ENCODE measurements at places on chromosomes 5 and 9.
A peak's percentile ranks its signal among the peaks of the same experiment; 100 is the strongest.

DNA sequence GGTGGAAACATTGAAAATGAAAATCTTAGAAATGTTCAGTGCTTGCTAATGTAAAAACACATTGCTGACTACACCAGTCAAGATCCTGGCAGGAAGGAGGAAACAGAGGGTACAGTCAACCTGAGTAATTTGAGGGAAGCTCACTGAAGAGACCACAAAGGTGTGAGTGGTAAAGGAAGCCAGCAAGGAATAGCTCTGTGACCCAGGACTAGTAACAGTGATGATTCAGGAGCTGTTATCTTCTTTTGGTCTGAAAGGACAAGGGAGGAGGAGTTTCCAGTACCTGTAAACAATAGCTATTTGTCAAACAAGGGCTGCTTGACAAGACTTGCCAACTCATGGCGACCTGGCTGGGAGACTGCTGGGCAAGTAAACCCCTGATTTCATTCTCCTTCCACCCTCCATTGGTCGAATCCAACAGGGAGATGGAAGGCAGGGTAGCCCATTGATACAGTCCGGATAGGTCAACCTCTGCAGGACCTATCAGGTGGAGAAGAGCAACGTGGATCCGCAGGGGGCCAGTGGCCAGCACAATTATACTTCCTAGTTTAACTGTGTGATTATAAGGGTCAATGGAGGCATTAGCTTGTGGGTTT lies 68.1 kb downstream of the MAMDC2 start:
- DNase-seq = peak; percentile 27

- DNase-seq = no peak
Measured at GRCh38 chr5:158920736-158921135, 179.0 kb downstream of the EBF1 start.

- no peak for DNase-seq
Measured at GRCh38 chr9:95478335-95478734, 38.4 kb downstream of the PTCH1 start.

GRCh38 chr9:3447143-3447542 lies 78.7 kb downstream of the RFX3 start:
- no peak for DNase-seq

DNA sequence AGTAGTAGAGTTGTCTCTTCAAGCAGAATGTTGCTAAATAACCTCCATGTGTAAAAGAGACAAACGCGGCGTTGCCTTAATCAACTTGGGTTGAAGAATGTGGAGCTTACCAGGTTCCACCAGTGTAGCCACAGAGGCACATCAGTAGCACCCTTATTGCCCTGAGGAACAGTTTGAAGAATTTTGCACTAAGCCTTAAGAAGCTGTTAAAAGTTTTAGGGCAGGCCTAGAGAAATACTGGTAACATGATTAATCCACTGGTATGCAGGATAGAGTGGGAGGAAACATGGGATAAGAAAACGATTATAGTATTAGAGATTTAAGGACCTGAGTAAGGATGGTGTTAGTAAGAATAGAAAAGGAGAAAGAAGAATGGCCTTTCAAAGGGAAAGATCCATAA lies 100.6 kb downstream of the ZCCHC7 start:
- peak; percentile 32 for DNase-seq

GRCh38 chr9:133224762-133225161 lies 15.7 kb upstream of the OBP2B start:
- DNase-seq = no peak

DNA sequence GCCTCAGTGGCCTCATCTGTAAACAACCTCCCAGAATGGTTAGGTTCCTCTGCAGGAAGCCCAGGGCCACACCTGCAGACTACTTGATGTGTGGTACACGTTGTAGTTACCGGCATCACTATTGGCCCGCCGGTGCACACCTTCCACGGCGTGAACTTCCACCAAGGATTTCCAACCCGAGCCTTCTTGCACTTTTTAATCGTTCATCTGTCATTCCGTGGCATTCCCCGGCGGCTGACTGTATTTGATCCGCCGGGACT lies 5.3 kb upstream of the TRIM41 start:
- DNase-seq = no peak

DNA sequence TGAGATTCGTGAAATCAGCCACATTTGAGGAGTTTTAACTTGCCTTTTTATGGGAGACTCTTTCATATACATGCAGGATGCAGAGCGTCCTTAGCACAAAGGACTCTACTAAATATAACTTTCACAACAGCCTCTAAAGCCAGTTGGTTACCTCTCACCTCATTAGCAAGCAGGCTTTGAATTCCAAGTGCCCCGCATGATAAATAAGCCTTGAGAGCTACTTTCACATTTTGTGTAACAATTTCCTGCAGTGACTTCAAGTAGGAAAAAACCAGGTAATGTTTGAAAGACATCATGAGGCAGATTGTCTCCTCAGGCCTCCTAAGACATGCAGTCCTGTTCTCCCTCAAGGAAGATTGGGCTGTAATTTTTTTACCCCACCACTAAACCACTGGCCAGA lies 50.5 kb downstream of the RALGPS1 start:
- DNase-seq = no peak

DNA sequence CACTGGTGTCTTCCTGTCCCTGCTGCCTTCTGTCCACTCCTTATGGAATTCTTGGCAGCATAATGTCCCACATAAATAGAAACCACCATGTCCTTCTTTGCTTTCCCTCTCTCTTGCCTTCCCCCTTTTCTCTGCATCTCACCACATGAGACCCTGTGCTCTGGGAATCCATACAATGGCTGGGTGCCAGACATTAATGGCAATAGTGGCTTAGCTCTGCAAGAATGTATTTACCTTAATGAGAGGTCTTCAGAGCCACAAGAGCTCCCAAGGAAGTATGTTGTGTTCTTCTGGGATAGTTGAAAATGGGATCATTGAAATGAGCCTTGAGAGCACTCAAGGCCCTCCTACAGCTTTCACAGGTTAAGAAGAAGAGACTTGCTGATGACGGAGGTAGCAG lies 58.7 kb downstream of the ADAMTS16 start:
- DNase-seq = no peak

GRCh38 chr5:135128361-135128760 lies 94.3 kb upstream of the PITX1 start:
- no peak for DNase-seq

- DNase-seq = no peak
Measured at GRCh38 chr5:31728039-31728438, 89.1 kb downstream of the PDZD2 start.

DNA sequence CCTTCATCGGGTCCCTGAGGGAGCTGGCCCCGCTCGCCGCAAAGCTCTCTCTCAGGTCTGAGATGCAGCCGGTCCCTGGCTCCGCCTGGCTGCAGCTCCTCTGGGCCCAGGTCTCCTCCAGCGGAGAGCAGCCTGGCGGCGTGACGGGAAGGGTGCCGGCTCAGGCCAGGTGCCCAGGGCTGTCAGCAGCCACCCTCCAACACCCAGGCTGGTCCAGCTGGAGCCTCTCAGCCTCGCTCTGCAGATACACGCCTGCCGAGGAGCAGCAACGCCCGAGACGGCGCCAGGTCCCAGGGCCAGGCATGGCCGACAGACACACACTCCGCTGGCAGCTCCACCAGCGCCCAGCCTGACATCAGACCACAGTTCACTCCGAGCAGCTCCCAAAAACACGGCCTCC lies 25.6 kb downstream of the FAM163B start:
- no peak for DNase-seq

DNA sequence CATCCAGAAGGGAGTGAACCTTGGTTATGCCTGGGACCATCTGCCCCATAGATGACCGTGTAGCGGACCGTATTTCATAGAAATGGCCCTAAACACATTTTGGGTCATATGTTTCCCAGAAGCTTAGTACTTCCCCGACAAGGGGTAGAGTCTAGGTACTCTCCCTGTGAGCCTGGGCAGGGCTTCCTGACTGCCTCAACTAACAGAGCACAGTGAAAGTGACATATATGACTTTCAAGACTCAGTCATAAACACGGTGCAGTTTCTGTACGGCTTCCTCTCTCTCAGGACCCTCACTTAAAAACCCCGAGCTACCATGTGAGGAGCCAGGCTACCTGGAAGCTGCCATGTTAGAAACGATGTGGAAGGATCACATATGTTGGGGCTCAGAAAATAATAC lies 20.9 kb downstream of the C9orf57 start:
- DNase-seq = no peak

DNA sequence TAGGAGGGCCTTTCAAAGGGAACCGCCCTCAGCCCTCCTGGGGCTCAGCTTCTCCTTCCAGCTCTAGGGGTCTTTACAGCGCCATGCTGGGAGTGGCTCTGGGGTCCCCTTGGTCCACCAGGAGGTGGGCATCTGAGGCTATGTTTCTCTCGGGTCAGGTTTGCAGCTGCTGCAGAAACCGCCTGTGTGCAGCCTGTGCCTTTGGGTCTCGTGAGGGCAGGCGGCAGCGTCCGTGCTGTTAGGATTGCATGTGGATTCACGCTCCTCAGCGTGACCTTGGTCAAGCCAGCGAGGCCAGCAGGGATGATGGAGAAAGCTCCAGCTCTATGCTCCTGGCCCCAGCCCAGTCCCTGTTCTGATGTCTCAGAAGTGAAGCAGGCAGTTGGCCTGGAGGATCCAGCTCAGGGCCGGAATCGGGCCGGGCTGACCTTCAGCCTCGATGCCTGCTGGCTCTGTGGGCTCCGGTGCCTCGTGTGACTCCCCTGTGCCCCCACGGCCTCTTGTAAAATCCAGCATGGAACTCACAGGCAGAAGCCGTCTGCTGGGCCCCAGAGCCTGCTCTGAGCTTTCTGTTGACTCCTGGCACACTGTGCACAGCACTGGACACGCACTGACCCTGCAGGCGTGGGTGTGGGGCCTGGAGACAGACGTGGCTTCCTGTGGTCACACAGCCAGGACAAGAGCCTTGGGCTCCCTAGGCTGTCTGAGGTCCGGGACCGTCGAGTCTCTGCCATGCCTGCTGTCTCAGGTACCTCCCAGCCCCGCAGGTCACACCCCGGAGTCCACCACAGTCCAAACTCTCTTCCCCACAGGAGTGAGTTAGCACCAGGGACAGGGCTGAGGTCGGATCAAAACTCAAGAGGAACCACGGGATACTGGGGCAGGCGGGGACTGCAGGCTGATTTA lies 54.3 kb downstream of the TRIP13 start:
- DNase-seq = no peak

GRCh38 chr5:178538741-178539229 lies 51.4 kb downstream of the COL23A1 start:
- no peak for DNase-seq

GRCh38 chr9:116209414-116210116 lies 56.0 kb downstream of the PAPPA start:
- DNase-seq = peak; percentile 66

DNA sequence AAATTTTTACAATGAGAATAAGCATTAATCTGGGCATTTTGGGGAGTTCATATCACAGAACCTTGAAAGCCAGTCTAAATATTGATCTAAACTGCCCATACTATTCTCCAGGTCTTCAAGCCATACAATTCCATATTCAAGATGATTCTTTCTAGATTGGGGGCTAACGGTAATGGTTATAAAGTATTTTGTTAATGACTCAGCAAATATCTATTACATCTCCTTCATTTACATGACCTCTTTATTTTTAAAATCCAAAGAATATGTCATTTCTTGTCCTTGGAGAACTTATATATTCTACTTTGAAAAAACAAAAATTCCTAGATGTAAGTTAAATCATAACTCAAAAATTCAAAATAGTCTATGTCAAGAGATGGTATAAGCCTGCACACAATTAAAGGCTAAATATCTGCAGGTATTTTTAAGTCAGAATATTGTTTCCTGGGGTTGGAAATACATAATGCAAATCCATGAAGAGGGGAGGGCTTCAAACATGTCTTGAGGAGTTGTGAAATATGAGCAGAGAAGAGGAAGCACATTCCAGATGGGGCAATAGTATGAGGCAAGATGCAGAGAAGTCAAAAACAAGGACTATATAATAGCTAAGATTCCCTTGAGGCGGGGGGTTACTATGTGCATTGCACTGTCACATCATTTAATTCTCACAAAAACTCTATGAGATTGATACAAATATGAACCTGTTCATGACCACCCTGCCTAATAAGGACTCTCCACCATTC lies 526.4 kb downstream of the NR2F1-AS1 start:
- peak; percentile 31 for DNase-seq

DNA sequence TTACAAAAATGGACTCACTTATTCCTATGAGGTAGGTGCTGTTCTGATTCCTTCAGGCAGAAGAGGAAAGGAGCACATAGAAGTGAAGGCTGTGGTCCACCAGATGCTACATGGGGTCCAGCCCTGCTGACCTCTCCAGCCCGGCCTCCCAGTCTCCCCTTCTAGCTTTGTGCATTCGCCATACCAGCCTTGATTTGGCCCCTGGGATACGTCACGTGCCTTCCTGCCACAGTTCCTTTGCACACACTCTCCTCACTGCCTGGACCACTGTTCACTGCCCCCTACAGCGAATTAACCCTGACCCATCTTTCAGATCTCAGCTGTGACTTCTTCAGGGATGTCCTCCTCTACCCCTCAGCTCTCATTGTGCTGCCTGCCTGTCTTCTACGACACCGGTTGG lies 32.6 kb downstream of the FGF1 start:
- no peak for DNase-seq

DNA sequence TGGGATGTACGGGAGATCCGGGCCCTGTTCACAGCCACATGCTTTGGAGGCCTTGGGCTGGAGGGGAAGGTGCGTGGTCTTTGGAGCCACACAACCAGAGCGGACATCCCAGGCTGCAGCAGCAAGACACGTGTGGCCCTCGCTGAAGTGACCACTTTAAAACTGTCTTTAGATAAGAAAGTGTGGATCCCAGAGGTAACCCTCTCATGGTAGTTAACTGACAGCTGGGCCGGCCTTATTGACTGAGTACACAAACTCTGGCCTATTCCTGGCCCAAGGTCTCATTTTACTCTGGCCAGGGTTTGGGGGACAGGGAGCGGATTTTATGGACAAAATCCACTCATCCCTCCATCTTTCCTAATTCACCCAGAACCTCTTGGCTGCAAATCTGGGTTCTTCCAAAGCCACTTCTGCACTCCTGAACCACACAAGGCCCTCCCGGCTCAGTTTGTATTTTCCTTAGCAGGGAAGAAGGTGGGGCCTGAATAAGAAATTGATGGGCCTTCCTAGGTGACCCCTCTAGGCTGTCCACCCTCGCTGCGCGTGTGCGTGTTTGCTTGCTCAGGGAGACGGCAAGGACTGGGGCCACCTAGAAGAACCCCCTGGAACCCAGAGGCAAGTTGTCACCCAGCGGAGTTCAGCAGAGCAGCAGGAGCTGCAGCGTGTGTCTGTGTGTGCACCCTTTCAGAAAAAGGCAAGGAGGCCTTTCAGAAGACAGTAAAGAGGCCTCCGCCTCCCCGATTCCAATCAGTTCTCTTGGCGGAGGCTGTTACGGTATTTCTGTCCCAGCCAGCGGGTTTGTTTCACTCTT lies 73.3 kb upstream of the ORM1 start:
- DNase-seq = no peak

GRCh38 chr9:131668439-131669268 lies 71.2 kb downstream of the RAPGEF1 start:
- peak; percentile 17 for DNase-seq

All from NCI-H226 (cell line).